ENCODE measurements at places on chromosomes 2 and 18. TPM values are rescaled to one million over a fixed set of nuclear protein-coding genes. Genes with fewer than 3 reads are reported as not detected.

Gene OSBPL6
- total RNA-seq: not detected

Gene CIB4
- total RNA-seq: not detected

- DNase-seq: no peak
These were observed 11.1 kb downstream of the SLC8A1 start for GRCh38 chr2:40440835-40441234.

- DNase-seq: no peak
These were observed 68.8 kb upstream of the SMAD7 start for GRCh38 chr18:49019446-49020045.

DNA sequence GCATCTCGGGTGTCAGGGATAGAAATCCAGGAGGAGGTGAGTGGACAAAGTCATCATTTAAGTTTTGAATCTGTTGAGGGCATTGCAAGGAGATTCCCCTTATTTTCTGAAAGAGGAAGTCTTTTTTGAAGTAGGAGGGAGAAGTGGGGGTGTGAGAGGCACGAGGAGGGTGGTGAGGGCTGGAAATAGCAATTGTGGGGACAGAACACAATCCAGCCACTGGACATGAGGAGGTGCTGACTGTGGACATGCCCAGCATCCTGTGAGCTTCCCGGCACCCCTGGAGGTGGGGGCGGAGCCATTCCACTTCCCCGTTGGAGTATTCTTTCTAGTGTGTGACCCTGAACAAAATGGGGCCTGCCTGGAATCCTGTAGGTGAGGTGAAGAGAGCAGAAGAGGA, 310.7 kb upstream of the EPAS1 start:
- DNase-seq: no peak

DNA sequence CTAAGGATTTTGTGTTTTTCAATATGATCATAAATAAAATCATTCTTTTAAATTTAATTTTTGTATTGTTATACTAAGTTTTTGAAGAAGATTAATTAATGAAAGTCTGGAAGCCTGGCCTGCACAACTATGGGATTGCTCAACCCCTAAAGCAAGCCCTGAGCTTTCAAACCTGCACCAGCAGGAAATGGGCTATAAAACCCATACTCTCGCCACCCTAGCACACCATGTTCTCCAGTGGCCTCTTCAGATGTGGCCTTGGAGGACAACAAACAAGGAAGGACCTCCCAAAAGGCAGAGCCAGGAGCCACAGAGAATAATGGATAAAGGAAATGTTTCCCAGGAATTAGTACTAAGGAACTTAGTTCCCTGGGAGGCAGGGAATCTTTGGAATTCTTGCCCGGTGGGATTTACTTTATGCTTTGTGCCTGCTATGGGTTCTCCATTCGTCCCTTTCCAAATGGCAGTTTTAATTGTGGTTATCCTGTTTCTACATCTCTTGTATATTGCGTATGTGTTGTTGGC, 212.5 kb downstream of the ZFP36L2 start:
- DNase-seq: no peak
